ENCODE measurements at places on chromosomes 7 and 10.

GRCh38 chr7:33773053-33773452, 132.3 kb upstream of the BMPER start:
- DNase-seq = no peak

- peak; percentile 34 for DNase-seq
These were observed 7.9 kb downstream of the CPED1 start for GRCh38 chr7:120996333-120996987.

GRCh38 chr10:42987121-42987541, 89.7 kb upstream of the RET start:
- no peak for DNase-seq

DNA sequence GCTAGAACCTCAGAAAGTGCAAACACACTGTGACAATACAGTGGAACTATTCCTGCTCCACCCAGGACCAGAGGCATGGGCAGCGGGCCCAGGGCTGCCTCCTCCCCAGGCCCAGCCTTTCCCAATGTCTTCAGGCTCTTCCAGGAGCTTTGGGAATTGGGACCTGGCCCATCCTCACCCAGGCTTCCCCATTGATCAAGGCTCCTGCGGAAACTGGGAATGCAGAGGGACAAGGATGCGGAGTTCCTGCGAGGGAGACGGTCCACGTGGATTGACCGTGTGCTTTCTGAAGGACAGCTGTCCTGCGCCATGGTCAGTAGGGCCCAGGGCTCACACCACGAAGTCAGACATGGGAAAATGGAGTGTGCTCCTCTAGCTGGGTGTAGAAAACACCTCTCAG, 56.6 kb downstream of the CSGALNACT2 start:
- DNase-seq = no peak

DNA sequence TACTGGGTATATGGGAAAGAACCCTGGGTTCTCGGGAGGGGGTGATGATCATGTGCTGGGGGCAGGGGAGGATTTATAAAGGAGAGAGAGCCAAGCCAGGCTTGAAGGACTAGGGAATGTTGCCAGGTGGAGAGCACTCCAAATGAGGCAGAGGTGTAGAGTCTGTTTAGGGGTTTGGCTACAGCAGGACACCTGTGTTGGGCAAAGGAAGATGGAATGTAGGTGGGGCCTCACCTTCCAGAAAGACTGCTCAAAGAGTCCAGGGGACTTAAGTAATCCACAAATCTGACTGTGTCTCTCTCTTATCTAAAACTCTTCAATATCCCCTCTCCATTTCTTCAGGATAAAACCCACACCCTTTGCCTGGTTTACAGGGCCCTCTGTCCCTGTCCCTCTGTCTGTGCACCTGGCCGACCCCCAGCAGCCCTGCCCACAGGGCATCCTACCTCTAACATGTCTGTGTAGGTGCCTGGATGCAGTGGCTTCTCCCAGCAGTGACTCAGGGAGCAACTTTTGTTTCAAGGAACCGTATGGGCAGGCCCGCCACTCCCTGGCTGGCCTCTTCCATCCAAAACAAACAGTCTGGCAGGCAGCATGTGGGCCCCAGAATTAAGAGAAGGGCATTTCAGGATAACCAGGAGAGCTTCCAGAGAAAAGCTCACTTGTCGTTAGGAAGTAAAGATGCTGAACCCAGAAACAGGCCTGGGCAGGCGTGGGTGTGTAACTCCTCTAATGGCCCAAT, 10.6 kb upstream of the PLEKHA1 start:
- DNase-seq = no peak

GRCh38 chr10:127734753-127735152, 2.2 kb upstream of the FOXI2 start:
- no peak for DNase-seq

DNA sequence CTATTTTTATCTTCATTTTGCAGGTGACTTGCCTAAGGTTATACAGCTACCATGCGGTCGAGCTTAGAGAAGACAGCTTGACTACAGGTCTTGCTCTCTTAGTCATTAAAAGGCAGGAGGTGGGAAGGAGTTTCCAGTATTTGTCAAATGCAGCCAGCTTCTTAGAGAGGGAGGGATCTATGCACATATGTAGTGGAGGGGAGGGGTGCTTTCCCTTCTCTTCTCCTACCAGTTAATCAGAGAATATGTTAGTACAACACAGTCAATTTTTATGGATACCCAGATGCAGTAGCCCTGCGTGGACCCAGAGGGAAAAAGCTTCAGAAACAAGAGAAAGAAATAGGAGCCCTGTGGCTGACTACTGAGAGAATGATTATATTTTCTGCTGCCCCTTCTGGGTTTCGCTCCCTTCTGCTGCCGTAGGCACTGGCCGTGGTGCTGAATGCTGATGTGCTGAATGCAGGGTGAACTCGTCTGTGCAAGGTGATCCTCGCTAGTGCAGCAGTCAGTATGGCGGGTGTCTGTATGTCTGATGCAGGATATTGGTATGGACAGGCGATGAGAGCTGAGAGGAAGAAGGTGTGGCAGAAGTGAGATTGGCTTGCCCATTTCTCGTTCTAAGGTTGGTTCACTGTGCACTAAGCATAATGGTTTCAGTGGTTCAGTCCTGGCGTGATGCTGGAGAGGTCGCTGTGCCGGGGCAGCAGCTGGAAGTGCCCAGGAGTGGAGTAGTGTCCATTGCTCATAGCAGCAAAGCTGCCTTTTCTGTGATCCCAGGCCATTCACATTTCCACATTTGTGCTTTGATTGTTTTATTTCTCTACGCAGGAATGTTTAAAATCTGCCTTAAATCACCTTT, 189.2 kb upstream of the PODXL start:
- no peak for DNase-seq

DNA sequence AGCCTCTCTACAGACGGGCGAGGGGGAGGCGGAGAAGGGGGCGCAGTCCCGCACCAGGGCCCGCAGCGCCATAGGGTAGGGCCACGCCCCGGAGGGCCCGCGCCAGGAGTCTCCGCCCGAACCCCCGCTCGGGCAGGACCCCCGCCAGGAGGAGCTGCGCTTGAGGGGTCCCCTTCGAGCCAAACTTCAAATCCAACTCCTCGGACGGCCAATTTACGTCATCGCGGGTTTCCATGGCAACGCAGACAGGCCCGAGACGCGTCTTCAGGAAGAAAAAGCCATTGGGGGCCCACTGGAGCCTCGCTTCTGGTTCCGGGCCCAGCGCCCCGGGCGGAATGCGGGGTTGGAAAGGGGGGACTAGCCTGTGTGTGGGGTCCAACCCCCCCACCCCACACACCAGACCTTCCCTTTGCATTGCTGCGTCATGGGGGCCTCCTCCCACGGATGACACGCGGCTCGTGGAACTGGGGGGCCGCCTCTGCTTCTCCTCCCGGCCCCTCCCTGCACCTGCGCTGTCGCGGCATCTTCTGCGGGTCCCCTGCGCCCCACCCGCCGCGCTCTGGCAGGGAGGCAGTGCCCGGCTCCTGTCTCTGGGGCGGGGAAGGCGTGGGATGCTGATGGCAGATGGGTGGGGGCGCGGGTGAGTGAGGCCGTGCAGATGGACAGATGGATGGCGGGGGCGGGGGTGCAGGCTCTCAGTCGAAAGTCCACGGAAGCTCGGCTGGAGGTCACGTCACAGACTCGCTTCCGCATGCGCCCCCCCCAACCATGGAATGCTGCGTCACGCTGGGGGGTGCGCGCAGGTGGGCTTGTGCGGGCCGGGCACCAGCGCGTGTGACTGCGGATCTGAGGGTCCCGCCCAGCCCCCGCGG, 1.2 kb downstream of the CALY start:
- no peak for DNase-seq

- no peak for DNase-seq
These were observed 72.4 kb downstream of the AGMO start for GRCh38 chr7:15489383-15489782.

DNA sequence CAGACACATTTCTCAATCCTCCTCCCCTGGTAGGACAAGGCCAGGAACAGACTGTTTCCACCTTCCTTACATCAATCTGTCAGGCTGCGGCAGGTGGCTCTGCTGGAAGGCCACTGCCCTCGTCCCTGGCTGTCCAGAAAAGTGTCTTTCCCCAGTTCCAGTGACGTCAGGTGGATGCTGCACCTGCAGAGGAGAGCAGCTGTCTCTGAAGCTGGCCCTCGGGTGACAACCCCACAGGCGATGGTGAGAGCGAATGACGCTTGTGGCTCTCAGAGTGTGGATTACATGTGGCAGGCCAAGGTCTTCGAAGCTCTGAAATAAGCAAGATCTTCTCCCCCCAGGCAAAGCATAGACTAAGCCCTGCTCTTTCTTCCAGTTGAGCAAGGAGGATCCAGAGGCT, 146.9 kb upstream of the RET start:
- DNase-seq = no peak

DNA sequence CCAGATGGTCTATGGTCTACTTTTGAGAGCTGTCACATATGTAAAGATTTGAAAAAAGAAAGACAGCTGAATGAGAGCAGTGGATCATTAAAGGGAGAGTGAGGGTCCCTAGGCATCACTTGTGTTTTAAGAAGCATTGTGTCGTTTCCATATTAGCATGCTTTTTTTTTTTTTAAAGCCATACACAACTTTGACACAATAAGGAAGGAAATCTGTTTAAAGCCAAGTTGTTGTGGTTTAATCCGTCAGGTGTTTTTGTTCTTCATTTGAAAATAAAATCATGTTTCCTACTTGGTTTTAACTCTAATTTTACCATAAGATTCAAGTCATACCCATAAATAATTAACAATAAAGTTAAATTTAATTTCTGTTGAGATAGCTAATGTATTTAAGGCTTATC, 53.5 kb downstream of the MDFIC start:
- DNase-seq = no peak

DNA sequence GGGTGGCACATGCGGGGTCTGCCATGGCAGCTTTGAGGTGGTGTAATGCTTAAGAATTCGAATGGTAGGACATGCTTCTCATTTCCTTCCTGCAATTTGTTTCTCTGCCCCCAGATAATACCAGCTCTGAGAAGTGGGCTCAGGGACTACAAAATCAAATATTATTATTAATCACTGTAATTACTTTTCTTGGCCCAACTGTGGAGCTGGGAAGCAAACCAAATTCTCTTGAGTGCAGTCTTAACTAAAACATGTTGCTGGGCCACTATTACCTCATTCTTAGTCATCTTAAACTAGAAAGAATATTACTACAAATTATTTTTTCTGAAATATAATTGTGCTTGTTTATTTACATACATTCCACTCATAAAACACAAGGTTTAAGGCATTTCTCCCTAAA, 566.7 kb upstream of the NRP1 start:
- no peak for DNase-seq

GRCh38 chr7:103524042-103524907, 78.3 kb upstream of the SLC26A5 start:
- DNase-seq = peak; percentile 4

- DNase-seq = no peak
These were observed 414.0 kb upstream of the ANKRD30A start for GRCh38 chr10:36711361-36711760.

- no peak for DNase-seq
These were observed 581.4 kb downstream of the LRMDA start for GRCh38 chr10:76012716-76013327.

- DNase-seq = no peak
These were observed 27.8 kb downstream of the KCNMA1 start for GRCh38 chr10:77609781-77610272.

DNA sequence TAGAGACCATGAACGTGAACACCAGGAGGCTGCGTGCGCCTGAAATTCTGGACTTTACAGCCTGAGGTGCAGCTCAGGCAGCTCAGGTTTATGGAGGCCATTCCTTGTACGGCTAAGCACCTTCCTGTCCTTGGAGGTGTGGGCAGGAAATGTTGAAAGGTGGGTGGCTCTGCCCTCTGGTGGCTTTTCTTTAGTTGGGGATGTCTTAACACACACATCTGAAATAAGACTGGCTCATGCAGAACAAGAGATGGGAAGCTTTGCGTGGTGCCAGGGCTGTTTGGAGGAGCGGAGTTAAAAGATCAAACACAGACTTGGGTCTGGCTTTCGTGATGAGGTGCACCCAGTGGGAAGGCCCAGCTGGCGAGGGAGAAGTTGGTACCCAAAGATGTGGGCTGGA, 64.1 kb downstream of the DOCK1 start:
- no peak for DNase-seq

- no peak for DNase-seq
These were observed 1.3 kb downstream of the CYP26C1 start for GRCh38 chr10:93061594-93062513.

DNA sequence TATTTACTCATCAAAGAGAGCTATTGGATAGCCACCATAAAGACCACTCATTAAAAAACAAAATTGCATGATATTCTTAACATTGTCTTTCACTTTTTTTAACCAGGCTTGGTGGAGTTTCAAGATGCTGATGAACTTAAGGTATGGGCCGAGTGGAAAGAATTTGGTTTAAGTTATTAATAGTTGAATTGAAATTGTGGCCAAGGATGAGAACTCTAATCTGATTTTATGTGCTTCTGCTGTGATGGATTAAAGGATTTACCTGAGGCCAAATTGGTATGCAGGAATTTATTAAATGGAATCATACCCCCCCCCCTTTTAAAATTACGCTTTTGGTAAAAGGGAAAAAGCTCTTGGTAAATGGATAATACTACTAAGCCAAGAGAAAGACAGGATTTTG, 33.8 kb upstream of the TOMM7 start:
- DNase-seq = no peak

- no peak for DNase-seq
These were observed 127.8 kb upstream of the ADCY1 start for GRCh38 chr7:45446195-45446944.

- no peak for DNase-seq
These were observed 5.8 kb downstream of the TWIST1 start for GRCh38 chr7:19111474-19112273.

DNA sequence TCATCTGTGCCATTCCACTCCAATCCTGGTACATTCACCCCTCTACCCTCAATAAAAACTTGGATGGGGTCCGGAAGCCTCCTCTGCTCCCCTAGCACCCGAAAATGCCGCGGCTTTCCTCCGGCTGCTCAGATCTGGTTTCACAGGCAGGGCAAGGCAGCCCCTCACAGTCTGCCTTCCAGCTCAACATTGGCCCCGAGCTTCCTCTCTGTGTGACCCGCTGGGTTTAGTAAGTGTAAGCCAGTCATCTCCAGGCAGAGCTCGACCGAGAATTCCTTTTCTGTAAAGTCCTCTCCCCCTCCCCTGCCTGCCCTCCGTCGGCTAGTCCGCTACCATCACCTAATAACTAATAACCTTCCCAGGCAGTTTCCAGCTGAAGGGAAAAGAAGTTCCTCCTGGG, 3.4 kb downstream of the INHBA start:
- no peak for DNase-seq

DNA sequence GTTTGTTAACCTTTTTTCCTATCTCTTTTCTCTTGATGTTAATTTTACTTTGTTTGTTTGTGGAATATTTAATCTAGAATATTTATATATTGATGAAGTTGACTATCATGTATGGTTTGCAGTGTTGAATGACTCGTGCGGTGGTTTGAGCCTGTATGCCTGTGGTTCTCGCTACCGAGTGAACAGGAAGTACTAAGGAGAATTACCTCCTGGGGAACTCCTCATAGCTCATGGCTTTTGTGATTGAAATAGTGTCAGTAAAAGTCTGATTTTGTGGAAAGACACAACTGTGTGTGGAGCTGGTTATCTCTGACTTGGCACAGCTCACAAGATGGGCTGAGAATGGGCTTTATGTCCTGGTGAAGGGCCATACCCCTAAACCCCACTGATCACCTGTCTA, 498.6 kb downstream of the GLRX3 start:
- no peak for DNase-seq

GRCh38 chr10:58714409-58714808, 201.7 kb downstream of the BICC1 start:
- DNase-seq = no peak
